WERI-Rb-1 (cell line): ENCODE measurements at places on chromosomes 16 and 17.

GRCh38 chr17:58702045-58702476 lies 9.7 kb downstream of the RAD51C start:
- no peak for DNase-seq

DNA sequence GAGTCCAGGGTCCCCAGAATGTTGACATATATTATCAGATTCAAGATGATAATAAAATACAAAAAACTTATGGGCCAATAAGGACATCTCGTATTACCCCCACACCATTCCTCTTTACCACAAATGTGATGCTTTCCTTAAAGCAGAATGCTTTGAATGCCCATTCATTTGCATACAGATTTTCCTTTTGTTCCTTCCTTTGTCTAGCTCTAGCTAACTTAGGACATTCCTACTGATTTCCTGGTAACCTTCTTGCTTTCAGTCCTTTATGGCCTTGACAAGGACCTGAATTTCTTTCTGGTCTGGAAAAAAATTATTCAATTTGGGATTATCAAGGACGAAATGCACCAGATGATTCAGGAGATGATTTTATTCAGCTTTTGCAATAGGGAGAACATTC lies 304.0 kb downstream of the TMEM114 start:
- DNase-seq = no peak

DNA sequence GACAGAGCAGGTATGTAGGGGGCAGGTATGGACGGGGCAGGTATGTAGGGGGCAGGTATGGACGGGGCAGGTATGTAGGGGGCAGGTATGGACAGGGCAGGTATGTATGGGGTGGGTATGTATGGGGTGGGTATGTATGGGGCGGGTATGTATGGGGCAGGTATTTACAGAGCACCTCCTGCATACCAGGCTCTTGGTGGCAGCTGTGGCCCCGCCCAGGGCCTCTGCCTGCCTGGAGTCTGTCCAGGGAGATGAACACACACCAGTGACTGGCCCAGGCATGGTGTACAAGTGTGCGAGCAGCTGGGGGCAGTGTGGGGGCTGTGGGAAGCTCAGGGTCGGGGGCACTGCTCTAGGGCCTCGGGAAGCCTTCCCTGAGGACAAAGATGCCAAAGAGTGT lies 4.4 kb downstream of the RPL3L start:
- DNase-seq = no peak

DNA sequence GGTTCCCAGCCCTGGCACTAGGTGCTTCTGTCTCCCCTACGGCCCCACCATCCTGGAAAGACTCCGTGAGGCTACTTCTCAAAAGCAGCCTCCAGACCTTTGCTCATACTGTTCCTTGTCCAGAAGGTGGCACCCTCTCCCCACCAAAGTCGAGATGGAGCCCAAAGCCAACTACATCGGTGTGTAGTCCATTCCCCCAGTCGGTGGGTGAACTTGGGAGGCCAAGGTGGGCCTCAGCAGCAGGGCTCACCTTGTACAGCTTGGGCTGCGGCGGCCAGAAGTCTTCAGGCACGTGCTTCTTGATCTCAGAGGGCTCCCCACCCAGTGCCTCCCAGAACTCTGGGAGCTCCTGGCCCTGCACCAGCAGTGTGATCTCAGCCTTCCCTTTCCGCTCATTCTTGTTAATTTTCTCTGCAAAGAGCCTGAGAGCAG lies 10.2 kb downstream of the FLII start:
- peak; percentile 79 for DNase-seq

DNA sequence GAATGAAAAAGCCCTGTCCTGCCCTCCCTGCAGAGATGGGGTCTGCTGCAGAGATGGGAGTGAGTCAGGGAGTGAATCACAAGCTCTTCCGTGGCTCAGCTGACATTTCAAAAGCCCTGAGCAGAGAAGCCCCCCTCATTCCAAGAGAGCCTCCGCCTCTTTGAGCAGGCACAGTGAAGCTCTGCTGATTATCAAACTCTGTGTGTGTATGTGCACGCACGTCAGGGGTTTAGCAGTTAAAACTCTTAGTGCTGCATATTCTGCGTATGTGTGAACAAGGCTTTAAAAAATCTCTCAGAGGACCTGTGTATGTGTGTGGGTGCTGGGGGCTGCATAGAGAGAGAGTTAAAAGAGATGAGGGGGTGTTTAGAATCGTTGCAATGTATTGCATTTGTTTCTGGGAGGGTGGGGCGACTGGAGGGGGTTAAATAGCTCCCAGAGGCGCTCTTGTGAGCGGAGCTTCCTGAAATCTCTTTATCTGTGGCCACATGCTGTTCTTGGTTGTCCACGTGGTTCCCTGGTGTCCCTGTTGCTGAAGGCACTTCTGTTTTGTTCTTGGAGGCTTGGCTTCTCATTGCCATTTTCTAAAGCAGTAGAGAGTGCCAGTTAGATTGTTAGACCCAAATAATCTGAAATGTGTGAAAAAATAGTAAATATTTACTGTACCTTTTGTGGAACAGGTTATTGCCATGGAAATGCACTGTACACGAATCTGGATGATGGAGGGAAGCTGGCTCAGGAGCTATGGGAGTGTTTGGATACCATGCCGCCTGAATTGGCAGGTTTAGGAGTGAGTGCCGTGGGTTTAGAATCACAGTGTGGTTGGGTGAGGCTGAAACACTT lies 116.6 kb downstream of the PRKCB start:
- peak; percentile 28 for DNase-seq

DNA sequence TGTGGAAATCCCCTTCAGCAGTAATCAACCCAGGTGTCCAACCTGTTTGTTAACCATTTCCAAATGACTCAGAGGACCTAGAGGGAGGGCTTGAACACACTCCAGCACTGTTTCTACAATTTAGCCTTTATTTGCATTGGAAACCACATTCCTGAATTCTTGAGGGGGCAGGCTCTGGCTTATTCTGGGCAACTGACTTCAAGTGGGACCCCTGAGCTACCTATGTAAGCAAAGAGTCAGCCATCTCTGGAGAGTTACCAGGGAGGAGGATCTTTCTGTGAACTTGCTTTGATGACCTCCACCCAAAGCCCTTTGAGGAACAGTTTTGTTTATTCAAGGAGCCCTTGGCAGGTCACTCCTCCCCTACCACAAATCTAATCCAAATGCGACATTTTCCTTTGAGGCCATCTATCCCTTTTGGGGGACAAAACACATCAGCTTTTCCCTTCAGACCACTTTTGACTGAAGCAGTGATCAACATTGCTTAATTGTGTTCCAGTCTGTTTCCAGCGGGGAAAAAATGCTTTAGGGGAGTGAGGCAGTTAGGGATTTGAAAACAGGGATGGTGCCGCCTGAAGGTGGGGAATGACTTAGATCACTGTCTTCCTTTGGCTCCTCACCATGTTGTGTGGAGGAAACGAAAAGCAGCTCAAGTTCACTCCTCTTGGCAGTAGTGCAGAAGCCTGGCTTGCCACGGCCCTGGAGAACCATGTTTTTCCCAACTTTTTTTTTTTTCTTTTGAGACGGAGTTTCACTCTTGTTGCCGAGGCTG lies 46.2 kb downstream of the TUBD1 start:
- no peak for DNase-seq

DNA sequence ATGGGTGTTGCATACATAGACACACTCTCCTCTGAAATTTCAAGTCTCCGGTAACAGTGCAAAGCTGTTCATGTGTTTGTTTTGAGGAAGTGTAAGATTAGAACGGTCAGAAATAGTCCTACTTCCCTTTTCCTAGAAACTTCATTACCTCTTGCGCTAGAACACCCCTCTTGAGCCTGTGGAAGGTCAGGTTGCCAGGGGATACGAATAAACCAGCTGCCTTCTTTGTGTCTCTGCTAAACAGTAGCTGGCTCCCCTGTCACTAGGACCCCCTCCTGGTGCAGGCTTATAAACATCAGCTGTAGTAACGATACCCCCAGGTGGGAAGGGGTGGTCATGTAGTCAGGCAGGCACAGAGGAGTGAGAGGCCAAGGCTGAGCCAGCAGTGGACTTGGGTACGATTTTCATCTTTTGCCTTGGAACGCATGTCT lies 113.4 kb upstream of the RCVRN start:
- DNase-seq = no peak

DNA sequence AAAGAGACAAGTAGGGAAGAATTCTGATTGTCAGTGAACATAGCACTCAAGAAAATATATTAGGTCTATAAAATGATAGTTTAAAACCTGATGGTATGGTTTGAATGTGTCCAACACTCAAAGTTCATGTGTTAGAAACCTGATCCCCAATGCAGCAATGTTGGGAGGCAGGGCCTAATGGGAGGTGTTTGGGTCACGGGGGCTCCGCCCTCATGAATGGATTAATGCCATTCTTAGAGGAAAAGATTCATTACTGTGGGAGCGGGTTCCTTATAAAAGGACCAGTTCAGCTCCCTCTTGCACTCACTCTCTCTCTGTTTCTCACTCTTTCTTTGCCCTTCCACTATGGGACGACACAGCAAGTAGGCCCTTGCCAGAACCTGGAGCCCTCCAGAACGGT lies 41.5 kb upstream of the SLC47A1 start:
- peak; percentile 25 for DNase-seq

DNA sequence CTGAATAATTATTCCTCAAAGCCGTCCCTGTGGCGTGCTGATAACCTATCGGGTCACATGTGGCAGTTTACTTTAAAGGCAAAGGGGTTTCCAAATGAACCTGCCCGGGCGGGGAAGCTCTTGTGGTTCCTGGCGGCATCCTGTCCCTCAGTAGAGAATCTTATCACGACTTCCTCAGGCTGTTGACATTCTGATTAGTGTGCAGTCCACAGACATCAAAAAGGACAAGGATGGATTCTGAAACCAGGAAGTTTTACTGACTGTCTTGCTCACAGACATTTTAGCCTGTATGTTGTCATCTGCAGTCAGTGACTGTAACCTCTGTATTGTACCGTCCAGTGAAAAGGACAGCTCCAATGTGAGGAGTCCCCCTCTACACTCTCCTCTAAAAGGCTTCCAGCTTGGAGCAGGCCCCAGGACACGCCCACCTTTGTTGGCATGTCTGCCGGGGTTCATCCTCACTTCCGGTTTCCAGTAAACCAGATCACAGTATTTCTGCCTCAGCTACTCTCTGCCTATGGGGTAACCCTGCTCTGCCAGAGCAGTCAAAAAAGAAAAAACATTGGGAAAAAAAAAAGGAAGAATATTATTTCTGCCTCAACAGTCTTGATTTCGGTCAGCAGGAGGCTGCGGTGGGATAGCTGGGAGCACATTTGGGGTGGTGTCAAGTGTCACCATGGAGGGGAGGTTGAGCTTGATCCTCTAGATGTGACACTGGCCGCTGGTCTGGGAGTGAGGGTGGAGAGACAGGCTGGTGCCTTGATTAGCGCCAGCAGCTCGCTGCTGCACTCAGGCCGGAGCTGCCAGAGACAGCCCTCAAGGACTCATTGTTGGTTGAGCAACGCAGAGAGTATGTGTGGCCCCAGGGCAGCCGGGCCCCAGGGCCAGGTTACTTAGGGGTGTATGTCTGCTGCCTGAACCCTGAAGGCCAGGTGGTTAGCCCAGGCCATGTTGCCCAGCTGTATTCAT lies 89.0 kb upstream of the DNAH17 start:
- DNase-seq = no peak

- peak; percentile 40 for DNase-seq
Measured at GRCh38 chr16:50368410-50369132, at the start of gene BRD7. BRD7 (minus strand) TSS chr16:50368988; CDS start chr16:50368774, 214 bp downstream.

- DNase-seq = no peak
Measured at GRCh38 chr16:50916040-50916439, 174.2 kb downstream of the CYLD start.

GRCh38 chr17:39231591-39232551 lies 6.1 kb upstream of the STAC2 start:
- DNase-seq = peak; percentile 60

DNA sequence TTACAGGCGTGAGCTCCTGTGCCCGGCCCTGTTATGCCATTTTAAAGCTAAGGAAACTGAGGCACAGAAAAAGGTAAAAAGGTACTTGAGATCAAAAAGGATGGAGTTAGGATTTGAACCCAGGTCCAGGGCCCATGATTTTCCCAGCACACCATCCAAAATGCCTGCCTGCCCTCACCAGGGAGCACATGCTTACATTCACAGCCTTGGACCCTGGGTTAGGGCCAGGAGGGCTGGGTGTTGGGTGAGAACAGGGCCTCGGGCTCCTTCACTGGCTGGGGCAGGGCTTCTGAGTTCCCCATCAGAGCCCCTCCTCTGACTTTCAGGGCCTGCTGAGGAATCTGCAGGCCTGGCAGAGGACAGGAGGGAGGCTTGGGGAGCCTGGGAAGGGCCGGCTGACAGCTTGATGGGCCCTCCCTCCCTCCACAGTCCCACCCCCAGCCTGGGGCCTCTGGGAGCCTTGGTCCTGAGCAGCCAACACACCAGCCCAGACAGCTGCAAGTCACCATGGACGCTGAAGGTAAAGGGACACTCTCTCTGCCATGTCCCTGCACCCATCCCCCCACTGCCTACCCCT lies at the start of gene QPRT:
TSS of gene QPRT (plus strand) at position 490 of the 577 bp plus-strand sequence. CDS start at position 508, 18 bp downstream.
- DNase-seq = peak; percentile 93

DNA sequence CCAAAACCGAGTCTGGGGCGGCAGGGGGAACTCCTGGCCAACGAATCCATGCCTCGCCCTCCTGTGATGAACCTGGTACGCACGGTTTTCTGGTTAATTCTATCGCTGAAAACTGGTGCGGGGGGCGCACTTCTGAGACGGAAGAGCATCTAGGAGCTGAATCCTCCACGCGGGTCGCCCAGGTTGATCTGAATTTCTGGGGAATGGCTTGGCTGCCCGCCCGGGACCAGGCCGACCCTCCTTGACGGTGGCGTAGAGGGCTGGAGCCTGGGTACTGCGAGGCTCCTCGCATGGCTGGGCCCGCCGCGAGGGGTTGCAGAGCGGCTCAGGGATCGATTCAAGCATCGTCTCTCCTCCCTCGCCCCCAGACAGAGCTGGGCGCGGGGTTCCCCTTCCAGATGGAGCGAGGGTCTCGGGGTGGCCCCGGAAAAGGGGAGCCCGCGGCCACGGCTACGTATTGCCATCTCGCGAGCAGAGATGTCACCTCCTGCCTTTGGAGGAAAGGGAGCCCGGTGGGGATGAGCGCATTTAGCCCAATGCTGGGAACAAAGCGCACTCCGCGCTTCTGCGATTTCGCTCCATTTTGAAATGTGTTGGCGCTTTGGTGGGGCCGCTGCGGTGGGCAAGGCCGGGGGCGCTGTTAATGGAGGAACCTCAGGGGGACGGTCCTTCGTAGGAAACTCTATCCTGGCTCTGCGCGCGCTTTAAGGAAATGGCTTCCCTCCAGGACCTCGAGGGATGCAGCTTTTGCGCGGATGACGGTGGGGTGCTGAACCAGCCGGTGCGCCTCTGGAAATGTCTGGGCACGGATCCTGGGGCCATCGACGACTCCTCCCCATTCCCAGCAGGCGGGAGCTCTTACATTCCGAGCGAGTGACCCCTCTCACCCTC lies 2.7 kb downstream of the MAPT start:
- no peak for DNase-seq

- DNase-seq = no peak
Measured at GRCh38 chr16:56708525-56709442, 21.1 kb upstream of the NUP93 start.

- no peak for DNase-seq
Measured at GRCh38 chr17:48357779-48358602, 72.0 kb downstream of the SKAP1 start.

- DNase-seq = no peak
Measured at GRCh38 chr16:65449526-65449925, 327.7 kb upstream of the CDH11 start.

GRCh38 chr16:10693889-10694288 lies 841 bp downstream of the TEKT5 start:
- no peak for DNase-seq
